Left cardiac atrium (tissue), 4 donors: ENCODE measurements at places on chromosomes 2 and 18. TPM values are rescaled to one million over a fixed set of nuclear protein-coding genes. Genes with fewer than 3 reads are reported as not detected.

Gene CHRNG
- not detected for total RNA-seq

Gene SCN2A
- total RNA-seq = 0.13 TPM

Gene COL5A2
- total RNA-seq = 21.0 TPM

Gene GNLY
- total RNA-seq = 0.52 TPM

Gene CPO
- 0.50 TPM for total RNA-seq

Gene EDAR
- not detected for total RNA-seq

Gene GAL3ST2
- total RNA-seq = not detected

Gene ACSL3
- 38.1 TPM for total RNA-seq

Gene FBXO41
- 2.3 TPM for total RNA-seq

Gene PAX8
- total RNA-seq = 1.9 TPM

Gene PRKAG3
- 0.10 TPM for total RNA-seq

GRCh38 chr2:157935378-157935906 lies 59.3 kb upstream of the ACVR1 start:
- no peak for DNase-seq

- no peak for DNase-seq
These were observed 457.0 kb upstream of the HNMT start for GRCh38 chr2:137507237-137507636.

- DNase-seq = no peak
These were observed 157.8 kb downstream of the PIK3C3 start for GRCh38 chr18:42112657-42113420.

- DNase-seq = peak; percentile 35
These were observed 96.8 kb upstream of the TRIB2 start for GRCh38 chr2:12619975-12620374.

DNA sequence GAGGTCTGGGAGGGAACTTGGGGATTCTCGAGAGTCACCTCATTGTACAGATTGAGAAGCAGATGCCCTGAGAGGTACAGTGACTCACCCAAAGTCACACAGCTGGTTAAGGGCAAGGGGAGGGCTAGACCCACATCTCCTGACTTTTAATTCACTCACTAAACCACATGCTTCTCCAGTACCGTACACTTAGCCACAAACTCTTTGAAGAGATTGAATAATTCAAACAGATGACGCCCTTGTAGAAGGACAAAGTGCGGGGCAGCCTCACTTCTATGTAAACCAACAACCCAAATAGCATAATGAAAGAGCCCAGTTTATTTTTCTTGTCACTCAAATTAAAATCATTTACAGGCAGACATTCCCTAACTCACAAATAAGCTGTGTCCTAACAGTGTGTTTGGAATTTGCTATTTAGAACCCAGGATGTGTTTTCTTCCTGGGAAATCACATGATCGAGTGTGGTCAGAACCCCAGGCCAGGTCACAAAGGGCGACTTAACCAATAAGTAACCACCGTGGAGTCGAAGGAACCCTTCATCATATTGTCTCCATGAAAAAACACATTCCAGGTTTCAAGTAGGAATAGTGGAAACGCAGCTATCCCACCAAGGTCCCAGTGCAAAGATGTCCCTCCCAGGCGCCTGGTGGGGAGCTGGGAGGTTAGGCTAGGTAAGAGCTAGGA lies 35.8 kb upstream of the PTPN4 start:
- DNase-seq = no peak

- DNase-seq = no peak
These were observed 211.4 kb downstream of the ZBTB7C start for GRCh38 chr18:48197819-48198218.

GRCh38 chr2:75007061-75007460 lies 48.6 kb downstream of the POLE4 start:
- DNase-seq = no peak

DNA sequence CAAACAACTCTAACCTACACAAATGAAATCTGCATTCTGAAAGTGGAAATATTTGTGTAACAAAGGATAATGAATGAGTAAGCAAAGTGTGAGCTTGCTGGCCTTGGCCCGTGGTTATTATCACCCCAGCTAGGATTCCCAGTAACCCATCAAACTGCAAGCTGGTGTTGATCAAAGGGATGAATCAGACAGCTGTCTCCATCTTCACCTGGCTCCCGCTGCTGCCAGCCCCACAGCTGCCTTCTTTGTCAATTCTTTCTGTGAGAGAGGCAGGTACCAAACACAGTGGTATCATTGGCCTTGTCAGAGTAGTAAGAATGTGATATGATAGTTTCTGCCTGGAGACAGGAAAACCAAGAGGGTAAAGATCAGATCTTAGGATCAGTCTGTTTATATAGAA lies 25.2 kb upstream of the RGPD4 start:
- no peak for DNase-seq
